ENCODE measurements at places on chromosomes 1 and 21.

DNA sequence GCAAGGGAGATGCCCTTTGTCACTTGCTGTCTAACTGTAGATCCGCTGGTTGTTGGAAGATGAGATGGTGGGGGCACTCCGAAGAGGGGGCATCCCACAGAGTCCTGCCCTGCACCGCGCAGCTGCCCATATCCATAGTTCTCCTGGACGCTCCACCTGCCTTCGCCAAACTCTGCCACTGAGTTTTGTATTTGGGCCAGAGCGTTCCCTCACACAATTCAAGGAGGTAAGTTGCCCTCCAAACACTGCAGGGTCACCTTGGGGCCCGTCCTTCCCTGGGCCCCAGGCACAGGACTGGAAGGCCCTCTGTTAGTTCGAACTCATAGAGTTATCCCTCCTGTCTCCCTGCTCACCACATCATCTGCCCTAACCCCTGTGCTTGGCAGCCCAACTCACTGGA, 22.1 kb downstream of the HYI start:
- no peak for DNase-seq

DNA sequence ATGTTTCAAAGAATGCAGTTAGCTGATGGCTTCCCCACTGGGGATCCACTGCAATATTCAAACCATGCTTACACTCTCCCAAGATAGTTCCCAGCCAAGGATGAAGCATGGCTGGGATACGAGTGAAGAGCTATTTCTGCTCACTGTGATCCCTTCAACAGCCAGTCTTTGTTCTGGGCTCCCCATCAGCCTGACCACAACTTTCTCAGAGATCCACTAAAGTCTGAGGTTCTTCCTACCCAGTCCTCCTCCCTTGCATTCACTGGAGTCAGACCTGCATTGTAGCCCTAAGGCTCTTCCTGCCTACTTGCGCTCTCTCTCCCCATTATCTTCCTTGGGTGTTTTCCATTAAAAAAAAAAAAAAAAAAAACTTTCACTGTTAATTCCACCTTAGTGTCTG, 101.4 kb downstream of the TTLL7 start:
- DNase-seq: no peak

DNA sequence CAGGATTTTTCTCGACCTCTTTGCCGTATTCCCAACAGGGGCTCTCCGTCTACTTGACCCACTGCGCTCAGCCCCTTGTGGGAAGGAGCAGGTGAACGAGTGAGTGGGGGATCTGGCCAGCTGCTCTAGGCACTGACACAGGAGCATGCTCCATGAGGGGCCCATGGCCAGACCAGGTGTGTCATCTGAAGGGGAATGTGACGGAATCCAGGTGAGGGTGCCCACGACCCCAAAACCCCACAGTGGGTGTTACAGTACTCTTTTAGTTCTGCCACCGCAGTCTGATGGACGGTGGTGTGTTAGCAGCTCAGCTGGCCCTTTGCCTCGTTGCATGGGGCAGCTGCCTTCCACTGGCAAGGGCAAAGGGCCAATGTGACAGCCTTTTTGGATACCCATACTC, 601.4 kb upstream of the NCAM2 start:
- DNase-seq: no peak

DNA sequence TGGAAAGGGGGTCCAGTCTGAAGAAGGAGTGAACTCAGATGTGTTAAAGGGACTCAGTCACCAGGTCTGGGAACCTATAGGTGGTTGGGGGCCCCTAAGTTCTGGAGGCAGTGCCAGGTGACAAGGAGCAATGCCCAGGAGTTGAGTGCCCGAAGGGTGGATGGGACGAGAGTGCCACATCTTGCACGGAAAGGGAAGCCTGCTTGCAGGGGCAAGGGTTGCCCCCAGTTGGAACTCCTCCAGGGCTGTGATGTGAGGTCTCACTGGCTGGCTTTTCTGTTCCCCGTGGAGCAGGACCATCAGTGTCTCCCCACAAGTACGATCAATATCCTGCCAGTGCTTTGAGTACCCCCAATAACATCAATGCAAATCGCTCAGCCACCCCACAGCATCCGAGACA, 107.3 kb downstream of the TOMM20 start:
- no peak for DNase-seq

DNA sequence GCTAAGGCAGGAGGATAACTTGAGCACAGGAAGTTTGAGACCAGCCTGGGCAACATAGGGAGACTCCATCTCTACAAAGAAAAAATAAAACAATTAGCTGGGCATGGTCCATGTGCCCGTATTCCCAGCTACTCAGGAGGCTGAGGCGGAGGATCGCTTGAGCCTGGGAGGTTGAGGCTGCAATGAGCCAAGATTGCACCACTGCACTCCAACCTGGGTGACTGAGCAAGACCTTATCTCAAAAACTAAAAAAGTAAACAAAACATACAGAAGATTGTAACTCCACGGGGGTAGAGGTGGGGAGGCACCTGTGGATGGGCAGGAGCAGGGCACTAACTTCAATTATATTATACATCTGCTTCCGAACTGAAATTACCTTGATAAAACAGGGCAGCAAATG, 4.6 kb downstream of the S100B start:
- no peak for DNase-seq

DNA sequence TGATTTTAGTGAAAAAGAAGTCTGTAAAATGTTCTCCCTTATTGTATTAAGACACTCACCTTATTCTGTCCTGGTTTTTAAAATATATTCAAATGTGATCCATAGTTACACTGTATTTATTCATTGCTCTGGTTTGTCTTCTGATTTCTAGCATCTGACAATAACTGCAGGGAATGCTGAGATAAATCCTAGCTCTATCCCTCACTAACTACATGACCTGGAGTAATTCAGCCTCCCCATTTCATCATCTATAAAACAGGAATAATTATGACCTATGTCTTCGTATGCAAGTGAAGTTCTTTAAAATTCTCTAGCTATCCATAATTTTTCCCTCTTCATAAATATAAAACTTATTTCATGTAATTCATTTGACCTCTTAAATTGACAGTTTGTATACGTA, 104.0 kb upstream of the ESRRG start:
- DNase-seq: no peak

- no peak for DNase-seq
Measured at GRCh38 chr1:226714148-226714547, 24.9 kb downstream of the ITPKB start.

GRCh38 chr1:45765999-45766792, 15.7 kb upstream of the IPP start:
- DNase-seq: no peak

- no peak for DNase-seq
Measured at GRCh38 chr1:197092491-197093023, 25.5 kb upstream of the F13B start.
